ENCODE measurements at places on chromosomes 5 and 9.

- no peak for DNase-seq
These were observed 487.2 kb downstream of the ENC1 start for GRCh38 chr5:74153255-74153790.

- DNase-seq, result no peak
These were observed 26.7 kb upstream of the RICTOR start for GRCh38 chr5:39100851-39101396.

DNA sequence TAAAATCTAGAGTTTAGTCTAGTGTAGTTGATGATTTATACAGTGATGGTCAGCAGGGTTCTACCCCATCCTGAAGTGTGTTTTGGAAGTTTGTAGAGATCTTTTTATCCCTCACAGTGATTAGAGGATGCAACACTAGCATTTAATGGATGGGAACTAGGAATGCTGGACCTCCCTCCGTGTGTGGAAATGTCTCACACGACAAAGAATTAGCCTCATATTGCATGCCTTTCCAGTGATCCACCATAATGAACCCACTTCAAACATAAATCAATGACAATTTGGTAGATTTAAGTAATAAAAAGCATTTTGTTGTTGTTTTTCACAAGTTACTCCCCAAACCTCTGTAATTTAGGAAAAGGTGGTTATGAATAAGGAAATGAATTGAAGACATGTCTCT is 82.5 kb upstream of the LMNB1 start:
- no peak for DNase-seq

- DNase-seq, result no peak
These were observed 2.2 kb downstream of the NR6A1 start for GRCh38 chr9:124768750-124769548.

DNA sequence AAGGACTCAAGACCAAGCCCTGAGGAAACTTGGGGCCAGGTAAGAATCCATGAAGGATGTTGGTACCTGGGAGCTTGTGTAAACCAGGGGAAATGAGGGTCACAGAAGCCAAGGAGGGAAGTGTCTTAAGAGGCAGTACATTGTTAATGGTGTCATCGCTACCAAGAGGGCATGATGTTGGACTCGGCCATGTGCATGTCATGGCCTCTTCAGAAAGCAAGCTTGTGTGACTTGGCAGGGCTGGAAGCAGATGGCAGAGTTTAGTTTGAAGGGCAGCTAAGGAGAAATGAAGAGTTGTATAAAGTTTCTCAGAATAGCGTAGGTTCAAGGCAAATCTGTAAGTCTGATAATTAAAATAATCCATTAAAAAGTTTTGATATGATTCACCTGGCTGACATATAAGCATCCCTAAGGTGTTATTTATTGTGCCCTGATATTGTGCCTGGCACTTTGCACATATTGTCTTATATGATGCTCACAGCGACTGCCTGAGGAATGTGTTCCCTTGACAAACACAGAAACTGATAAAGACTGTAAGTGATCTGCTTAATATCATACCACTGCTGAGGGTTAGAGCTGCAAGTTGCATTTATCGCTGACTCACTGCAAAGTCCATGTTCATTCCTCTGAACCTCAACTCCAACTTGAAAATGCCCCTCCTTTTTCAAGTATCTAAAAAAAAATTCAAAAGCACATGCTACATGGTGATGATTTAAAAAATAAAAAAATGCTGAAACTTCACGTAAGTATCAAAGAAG is 81.3 kb upstream of the PTPN3 start:
- no peak for DNase-seq

DNA sequence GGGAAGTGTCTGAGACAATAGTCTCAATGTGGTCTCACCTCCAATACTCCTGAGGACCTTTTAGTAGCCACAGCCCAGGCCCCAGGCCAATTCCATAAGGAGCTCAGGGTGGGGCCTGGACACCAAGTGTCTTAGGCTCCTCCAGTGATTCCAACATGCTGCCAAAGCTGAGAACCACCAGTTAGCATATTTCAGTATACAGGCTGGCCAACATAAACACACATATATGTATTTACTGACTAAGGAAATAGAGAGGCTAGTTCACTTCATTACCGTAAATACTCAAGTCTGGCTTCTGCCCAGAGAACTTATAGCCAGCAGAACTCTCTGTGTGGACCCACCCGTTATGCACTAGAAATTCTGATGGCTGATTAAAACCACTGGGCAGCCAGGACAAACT is 24.1 kb downstream of the S1PR3 start:
- no peak for DNase-seq

DNA sequence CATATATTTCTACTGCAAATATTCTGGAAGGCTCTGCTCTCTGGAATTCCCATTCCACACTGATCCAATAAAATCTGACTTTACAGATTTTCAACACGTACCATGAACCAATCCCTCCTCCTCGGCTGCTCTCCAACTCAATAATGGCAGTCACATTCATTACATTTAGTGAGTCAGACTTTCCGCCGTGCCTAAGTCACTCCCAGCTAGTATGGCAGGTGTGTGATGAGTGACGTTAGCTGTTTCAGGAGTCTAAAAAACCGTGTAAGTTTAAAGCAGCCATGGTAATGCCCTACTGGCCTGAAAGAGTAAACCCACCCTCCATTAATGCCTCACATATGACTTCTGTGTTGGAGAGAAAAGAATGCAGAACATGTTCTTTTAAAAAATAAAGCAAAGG is 3.3 kb downstream of the FBN2 start:
- no peak for DNase-seq

DNA sequence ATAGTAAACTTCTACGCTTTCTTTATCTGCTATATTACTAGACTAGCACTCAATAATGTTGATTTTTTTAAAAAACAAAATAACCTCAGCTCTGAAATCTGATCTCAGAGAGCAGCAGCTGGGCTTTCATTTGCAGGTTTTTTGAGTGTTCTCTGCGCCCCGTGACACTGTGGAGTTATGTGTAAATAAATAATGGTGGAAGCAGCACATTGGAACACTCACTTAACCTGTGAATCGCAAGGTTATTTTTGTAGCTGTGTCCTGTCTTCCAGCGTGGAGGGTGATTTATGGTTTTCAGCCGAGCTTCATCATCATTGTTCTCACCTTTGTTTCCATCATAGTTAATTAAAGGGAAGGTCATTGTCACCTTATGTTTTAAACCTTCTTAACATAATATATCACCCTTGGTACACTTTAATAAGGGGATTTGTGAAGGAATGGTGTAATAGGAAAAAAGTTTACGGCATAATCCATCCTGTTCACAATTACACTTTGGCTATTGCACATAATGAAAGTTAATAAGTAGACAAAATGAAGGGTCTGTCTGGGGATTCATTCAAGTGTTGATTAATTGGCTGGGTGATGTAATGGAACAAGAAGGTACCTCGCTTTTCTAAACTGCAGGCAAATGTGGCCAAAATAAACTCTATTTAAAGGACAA is 493.3 kb upstream of the ADAMTS16 start:
- no peak for DNase-seq

- no peak for DNase-seq
These were observed 179.0 kb downstream of the C9orf50 start for GRCh38 chr9:129441852-129442251.

- no peak for DNase-seq
These were observed 14.0 kb downstream of the ARL15 start for GRCh38 chr5:54296386-54296785.

DNA sequence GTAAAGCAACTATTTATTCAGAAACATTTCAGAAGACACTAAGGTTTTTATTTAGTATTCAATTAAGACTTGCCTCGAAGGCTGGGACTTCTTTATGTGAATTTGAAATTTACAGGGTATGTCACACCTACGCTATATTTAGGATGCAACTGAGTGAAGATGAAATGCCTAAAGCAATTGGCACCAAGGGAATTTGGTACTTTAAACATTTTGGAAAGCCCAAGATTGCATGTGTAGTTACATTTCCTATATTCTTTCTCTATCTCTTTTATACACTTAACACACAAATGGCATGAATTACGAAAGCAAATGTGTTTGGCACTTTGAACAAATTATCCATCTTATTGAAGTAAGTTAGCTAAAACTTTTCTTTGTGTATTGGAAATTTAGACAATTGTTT is 633.3 kb downstream of the PDE4D start:
- DNase-seq, result no peak

DNA sequence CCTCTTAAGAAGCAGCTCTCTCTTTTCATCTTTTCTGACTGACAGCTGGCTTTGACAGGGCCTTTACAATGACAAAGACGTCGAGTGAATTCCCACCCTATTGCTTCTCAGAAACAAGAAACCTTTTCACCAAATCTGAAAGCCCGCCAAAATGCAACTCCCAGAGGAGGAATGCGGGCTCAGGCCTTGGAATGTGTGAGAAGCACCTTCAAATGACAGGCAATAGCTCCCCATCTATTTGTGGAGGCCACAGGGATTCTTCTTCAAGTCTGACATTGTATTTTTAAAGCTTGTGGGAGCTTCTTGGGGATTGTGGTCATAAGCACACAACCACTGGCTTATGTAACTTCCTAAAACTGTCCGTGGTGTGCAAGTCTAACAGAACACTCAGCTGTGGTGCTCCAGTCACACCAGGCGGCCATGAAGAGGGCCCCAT is 72.7 kb downstream of the DPYSL3 start:
- no peak for DNase-seq

- DNase-seq, result no peak
These were observed 35.9 kb downstream of the HRH2 start for GRCh38 chr5:175693741-175694140.

GRCh38 chr9:118961857-118962256 is 407.4 kb downstream of the BRINP1 start:
- DNase-seq, result no peak
